ENCODE measurements at places on chromosomes 3 and 15. TPM values are rescaled to one million over a fixed set of nuclear protein-coding genes. Genes with fewer than 3 reads are reported as not detected.

DNA sequence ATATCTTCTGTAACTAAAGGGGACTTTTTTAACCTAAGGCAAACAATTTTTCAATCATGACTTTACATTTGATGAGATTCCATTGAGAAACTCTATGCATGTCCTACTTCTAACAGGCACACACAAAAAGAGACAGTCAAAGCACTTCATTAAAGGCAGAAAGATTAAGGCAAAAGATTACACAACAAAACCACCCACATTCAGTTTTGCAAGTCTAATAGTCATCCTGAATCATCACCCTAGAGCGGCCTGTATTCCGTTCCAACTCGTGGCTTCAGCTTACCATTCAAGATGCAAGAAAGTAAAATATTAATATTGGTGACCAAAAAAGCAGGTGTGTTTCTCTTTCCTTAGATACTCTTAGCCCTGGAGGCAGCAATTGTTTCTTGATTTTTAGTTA lies 205.9 kb downstream of the P3H2 start:
- no peak for DNase-seq

Gene BNIP2
- total RNA-seq = 62.7 TPM

DNA sequence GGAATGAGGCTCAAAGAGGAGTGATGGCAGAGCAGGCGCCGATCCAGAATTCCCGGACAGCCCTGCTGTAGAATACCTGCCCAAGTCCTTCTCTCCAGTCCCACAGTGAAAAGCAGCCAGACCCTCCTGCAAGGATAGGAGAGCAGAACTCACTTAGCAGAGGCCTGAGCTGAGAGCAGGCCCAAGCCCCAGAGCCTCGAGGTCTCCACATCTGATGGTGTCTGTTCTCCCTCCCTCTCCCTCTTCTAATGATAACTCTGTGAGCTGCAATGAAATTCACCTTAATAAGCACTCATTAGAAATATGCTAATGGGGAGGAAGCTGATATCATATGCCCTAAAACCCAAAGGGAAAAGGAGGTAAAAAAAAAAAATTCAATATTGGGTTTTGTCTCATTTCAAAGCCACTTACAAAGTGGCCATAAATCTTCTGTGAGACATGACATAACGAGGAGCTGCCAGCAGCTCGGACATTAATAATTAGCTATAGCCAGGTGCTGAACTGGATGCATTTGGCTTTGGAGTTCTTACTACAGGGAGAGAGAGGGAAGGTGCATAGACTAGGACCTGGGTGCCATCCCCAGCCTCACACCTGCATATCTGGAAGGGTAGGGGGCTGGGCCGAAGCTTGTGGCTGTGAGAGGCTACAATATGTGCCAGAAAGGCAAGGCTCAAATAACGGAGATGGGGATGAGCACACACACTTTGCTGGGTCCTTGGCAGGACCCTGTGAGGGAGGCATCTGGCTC lies 108.4 kb downstream of the MEGF11 start:
- DNase-seq = no peak

Gene SAMD7
- total RNA-seq = not detected

DNA sequence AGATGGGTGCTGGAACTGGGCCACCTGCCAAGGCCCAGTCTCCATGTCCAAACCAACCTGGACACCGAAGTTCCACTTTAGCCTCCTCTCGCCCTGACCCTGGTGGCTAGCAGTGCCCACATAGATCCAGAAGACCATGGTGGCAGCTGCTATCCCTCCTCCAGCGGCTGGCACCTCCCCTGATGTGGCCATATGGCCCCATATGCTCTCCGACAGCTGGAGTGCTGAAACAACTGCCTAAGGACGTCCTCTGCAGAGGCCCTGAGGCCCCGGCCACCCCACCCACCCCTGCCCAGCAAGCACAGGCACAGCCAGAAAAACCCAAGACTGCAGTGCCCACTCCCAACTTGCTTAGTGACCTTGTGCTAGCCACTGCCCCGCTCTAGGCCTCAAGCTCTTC lies 182.3 kb upstream of the LINGO1 start:
- DNase-seq = no peak

DNA sequence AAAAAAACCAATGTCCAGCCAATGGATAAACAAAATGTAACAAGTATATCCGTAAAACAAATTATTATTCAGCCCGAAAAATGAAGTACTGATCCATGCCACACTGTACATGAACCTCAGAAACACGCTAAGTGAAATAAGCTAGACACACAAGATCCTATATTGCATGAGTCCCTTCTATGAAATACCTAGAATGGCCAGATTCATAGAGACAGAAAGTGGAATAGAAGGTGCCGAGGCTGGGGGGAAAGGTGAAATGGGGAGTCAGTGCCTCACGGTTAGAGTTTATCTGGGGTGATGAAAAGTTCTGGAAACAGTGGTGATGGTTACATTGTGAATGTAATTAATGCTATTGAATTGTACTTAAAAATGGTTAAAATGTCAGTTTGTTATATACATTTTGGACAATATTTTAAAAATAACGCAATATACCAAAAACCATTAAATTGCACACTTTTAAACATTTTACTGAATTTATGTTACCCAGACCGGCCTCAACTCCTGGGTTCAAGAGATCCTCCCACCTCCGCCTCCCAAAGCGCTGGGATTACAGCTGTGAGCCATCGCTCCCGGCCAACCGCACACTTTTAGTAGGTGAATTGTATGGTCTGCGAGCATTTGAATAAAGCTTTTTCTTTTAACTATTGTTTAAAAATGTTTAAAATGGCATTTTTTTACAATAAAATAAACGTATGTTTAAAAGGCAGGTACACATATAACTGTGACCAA lies 2.1 kb downstream of the RNF168 start:
- DNase-seq = no peak

- DNase-seq = no peak
Measured at GRCh38 chr3:51075221-51075775, 309.8 kb upstream of the MANF start.

GRCh38 chr15:32669896-32670611 lies 28.5 kb downstream of the SCG5 start:
- DNase-seq = no peak

Gene CPEB1
- 0.44 TPM for total RNA-seq

DNA sequence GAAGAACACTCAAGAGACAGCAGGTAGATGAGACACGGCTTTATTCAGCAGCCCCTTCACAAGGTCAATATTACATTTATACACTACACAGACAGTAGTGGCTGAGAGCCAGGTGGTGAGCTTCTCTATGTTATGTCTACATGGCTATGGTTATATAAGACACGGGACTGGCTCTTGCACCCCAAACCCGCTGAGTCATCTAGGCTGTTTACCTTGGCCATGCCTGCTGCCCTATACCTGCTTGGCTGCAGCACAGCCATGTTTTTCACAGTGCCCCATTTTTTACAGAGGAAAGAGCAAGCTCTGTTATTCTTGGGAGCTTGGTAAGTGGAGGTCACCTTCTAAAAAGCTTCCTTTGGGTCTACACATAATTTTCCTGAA lies 231.6 kb downstream of the IGSF11 start:
- no peak for DNase-seq

GRCh38 chr15:51697163-51697562 lies 15.9 kb downstream of the SCG3 start:
- no peak for DNase-seq

GRCh38 chr15:67769497-67770357 lies 55.6 kb upstream of the SKOR1 start:
- no peak for DNase-seq

Gene GHRL
- 0.69 TPM for total RNA-seq

GRCh38 chr3:162376761-162377160 lies 880.2 kb downstream of the OTOL1 start:
- no peak for DNase-seq

Gene CEP63
- total RNA-seq = 21.1 TPM

DNA sequence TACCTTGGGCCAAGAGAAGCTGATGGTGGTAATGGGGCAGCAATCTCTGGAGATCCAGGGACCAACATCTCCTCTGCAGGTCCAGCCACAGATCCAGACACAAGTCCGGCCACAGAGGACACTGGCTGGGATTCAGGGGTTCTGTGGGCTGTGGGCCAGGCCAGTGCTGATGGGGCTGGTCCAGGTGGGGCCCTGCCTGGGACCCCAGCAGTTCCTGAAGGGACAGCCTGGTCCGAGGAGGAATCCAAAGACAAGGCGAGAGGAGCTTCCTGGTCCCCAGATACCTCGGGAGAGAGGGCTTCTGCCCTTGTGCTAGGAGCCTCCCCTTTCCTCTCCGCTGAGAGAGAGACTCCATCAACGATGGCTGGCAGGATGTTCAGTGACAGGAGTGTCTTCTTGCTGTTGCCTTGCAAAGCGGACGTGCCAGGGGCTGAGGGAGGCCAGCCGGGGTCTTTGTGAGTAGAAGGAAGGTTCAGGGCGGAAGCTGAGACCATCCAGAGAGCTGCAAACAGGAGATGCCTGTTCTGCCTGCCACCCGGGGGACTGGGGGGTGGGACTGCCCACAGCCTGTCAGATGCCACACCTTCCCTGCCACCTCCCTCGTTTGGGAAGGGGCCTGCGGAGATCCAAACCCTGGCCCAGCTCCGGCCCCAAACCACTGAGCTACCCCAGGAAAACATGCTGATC lies 24.5 kb upstream of the GOLGA6C start:
- DNase-seq = no peak

- DNase-seq = no peak
Measured at GRCh38 chr3:109188741-109189140, 52.2 kb downstream of the C3orf85 start.

Gene CHRNA7
- total RNA-seq = not detected

GRCh38 chr15:60875681-60876080 lies 353.4 kb downstream of the RORA start:
- no peak for DNase-seq

DNA sequence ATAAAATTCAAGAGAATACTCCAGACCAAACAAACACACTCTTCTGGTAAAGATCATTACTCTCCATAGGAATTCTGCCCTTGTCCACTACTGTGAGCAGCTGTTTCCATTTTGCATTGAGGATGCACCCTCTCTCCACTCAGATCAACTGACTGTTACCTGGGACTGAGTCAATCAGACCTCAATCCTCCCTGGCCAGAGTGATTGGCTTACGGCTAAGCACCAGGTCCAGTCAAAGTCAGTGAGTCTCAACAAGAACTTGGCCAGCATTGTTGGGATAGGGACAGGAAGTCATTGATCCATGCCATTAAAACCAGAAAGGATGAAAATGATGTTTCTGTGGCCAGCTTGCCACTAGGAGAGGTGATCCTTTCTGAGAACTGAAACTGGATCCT lies 79.7 kb downstream of the WNT5A start:
- DNase-seq = no peak

Gene SHC4
- 5.0 TPM for total RNA-seq

GRCh38 chr15:56877255-56877970 lies 41.0 kb upstream of the TCF12 start:
- no peak for DNase-seq

- peak; percentile 54 for DNase-seq
Measured at GRCh38 chr3:13879102-13879945, 547 bp downstream of the WNT7A start.

GRCh38 chr15:39752991-39753390 lies 29.6 kb downstream of the FSIP1 start:
- no peak for DNase-seq

Gene LRRFIP2
- 34.3 TPM for total RNA-seq

Gene GXYLT2
- not detected for total RNA-seq

Gene GOLGA8O
- total RNA-seq = not detected

Gene KCNMB3
- total RNA-seq = 0.71 TPM

- DNase-seq = no peak
Measured at GRCh38 chr15:38154837-38155236, 97.8 kb upstream of the SPRED1 start.

Gene OXSR1
- total RNA-seq = 60.0 TPM

DNA sequence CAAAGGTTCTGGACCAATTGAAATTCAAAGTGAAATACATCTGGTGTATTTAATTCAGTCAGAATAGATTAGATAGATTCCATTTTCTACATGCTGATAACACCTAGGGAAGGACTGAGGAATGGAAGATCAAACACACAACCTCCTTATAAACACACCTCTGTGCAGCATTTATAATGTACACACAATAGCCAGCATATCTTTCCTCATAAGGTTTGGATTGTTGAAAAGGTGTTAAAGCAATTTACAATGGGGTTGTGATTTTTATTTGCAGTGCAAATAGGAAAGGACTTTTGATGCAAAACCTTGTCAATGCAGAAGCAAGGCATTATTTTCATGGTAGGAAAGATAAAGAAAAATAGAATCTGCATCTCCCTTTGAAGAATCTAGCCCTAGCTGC lies 448.9 kb upstream of the KCNMB2 start:
- no peak for DNase-seq

Gene CASR
- total RNA-seq = not detected

- peak; percentile 23 for DNase-seq
Measured at GRCh38 chr3:47324278-47324865, 41.6 kb downstream of the KLHL18 start.

GRCh38 chr3:113802795-113803455 lies 35.7 kb upstream of the GRAMD1C start:
- no peak for DNase-seq

Gene GP5
- total RNA-seq = 0.42 TPM

DNA sequence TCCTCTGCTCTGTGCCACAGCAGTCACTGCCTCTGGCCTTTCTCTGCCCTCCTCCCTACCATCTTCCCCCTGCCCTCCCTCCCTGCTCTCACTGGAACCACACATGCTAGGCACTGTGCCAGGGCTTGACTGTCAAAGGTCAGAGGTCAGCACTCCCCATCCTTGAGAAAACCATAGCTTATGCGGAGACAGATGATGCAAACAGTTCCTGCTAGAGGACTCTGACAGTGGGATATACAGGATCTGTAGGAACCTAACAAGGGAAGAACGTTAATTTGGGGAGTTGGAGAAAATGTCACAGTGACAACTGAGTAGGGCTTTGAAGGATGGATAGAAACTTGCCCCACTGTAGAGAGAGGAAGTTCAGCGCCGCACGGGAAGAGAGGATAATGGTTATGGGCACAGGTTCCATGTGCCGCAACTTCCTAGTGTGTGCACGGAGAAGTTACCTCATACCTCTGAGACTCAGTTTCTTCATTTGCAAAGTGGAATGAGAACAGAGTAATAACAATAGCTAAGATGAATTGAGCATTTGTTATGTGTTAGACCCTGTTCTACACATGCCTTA lies 29.3 kb upstream of the XYLB start:
- no peak for DNase-seq

DNA sequence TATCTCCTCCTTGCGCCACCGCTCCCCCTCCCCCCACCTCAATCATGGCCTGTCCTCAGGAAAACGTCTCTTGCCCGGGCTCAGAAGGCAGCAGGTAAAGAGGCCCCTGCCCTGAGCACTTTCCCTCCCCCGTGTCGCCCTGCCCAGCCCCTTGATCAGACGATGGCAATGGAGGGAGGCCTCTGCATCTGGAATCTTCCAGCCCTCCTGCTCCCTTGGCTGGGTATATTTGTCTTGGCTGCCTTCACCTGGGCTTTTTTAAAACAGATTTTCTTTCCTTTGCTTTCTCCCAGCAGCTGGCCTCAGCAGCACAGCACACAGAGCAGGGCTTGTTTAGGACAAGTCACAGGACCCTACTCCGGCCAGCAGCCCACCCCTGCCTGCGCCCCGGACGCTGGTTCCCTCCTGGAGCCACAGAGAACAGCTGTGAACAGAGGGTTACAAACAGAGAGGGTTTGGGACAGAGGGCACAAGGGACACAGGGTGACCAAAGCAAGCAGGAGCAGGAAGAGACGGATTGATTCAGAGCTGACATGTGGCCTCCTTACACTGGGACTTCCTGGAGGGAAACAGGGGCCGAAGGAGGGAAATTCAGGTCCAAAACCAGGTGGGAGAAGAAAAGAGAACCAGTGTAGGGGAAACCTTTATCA lies 78.7 kb downstream of the ISG20 start:
- DNase-seq = no peak

Gene PPP1R14D
- total RNA-seq = not detected

- no peak for DNase-seq
Measured at GRCh38 chr15:89370120-89370977, 35.7 kb upstream of the POLG start.

Gene CCR8
- 5.3 TPM for total RNA-seq
